ENCODE measurements at places on chromosomes 2 and 18. TPM values are rescaled to one million over a fixed set of nuclear protein-coding genes. Genes with fewer than 3 reads are reported as not detected.

The PSTPIP2 gene
- total RNA-seq, result not detected

The INHBB gene
- total RNA-seq, result 52.0 TPM

The PLGLB2 gene
- total RNA-seq, result not detected

The VWA3B gene
- not detected for total RNA-seq

The HRH4 gene
- total RNA-seq, result not detected

The CYP26B1 gene
- 7.6 TPM for total RNA-seq

- no peak for DNase-seq
Observed at GRCh38 chr2:200369886-200370285, 63.4 kb downstream of the SPATS2L start.

DNA sequence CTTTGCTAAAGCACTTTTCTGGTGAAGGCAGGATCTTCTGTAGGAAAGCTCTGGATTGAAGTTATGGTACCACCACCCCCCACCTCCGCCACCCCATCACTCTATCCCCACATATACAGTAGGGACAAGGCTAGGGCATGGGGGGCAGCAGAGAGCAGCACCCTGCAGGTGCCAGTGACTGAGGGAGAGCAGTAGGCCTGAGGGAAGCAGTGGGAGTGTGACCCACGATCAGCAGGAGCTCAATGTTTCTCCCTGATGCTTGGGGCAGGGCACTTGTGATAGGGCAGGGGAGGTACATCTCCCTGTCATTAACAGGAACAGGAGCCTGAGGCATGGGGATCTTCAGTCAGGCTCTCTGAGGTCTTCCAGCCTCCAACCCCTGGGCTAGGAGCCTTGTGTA is 121.6 kb downstream of the ZFP36L2 start:
- DNase-seq, result no peak

GRCh38 chr2:218809515-218809914 is 22.1 kb downstream of the PRKAG3 start:
- DNase-seq, result no peak

GRCh38 chr2:72913486-72914205 is 3.7 kb upstream of the EMX1 start:
- no peak for DNase-seq

DNA sequence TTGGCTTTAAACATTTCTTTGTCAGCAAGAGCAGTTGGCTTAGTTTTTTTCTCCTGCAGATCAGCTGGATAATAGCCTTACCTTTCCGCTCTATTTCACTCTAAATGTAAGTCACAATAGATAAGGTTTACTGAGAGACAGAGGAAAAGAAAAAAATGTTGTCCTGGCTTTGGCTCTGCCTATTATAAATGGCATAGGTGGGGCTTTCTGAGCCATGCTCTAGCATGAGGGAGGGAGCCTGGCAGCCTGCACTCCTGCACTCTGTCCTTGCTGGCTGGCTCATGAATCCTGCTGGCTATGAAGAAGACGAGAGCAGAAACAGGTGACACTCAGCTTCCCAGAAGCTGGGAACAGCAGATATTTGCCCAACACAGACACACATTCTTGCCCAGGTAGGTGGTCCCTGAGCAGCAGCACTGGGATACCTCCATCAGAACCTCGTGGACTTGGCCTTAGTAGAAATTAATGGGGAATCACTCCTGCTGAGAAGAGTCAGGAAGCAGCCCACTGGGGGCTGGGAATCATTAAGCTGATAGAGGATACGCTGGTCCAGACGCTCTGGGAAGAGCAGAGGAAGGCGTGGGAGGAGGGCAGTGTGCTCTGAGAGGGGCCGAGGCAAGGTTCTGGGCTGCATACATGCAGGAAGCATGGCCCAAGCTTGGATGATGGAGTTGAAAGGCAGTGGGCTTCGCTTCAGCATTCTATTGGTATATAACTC is 514.4 kb upstream of the HS6ST1 start:
- no peak for DNase-seq

- no peak for DNase-seq
Observed at GRCh38 chr2:72141881-72142451, 5.7 kb downstream of the CYP26B1 start.

DNA sequence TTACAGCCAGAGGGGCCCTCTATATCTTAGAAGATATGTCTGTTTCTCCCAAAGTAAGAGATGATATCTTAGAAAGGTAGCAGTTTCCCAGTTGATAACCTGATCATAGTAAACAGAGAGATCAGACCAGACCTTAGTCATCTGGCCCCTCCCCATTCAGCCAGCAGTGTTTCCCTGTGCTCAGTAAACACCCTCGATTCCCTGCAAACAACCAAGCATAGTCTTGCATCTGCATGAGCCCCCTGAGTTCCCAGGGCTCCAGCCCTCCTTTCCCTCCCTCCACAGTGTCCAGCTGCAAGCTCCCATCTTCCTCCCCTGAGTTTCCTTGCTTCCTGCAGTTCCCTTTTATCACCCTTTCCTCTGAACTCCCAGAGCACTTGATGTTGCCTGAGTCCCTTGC is 20.3 kb downstream of the NRP2 start:
- peak; percentile 51 for DNase-seq

DNA sequence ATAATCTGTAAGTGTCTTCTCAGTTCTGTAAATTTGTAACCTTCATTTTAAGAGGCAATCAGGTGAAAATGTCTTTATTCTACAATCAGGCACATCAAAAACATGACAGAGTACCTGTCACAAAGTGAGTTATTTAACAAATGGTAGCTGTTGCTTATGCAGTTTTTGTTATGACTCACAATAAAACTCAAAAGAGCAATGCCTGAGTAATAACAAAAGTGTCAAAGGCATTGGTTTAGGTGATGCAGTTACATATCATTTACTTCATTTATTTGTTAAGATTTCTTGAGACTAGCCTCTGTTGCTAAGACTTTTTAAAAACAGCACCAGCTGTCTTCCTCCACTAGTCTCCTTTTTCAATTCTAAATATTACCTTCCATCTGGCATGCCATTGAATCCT is 177.8 kb downstream of the KIAA1328 start:
- no peak for DNase-seq
